Left renal cortex interstitium (tissue), 4 donors: ENCODE measurements at places on chromosomes 3 and 15.

DNA sequence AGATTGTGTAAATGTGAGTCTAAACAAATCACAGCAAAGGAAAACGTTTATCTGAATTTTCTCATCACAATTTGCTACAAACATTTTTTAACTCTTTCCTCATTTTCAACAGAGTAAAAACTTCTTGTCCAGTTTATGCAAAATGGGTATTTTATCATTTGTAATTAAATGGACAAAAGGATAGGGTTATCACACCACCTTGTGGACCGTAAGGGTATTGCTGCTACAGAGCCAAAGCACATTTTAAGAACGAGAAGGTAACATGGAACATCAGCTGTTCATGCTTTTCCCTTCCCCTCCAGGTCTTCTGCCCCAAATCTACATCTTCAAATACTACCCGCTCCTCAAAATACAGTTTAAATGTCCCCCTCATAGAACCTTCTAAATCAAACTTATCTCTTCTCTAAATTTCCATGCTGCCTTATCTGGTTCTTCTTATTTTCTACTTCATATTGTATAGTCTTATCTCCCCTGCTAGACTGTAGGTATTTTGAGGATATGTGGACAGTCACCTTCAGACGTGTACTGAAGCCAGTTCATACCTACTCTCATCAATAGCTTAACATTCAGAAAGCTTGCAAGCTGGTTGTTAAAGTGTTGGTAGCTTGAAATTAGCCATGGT, 12.8 kb upstream of the SETMAR start:
- DNase-seq = no peak

DNA sequence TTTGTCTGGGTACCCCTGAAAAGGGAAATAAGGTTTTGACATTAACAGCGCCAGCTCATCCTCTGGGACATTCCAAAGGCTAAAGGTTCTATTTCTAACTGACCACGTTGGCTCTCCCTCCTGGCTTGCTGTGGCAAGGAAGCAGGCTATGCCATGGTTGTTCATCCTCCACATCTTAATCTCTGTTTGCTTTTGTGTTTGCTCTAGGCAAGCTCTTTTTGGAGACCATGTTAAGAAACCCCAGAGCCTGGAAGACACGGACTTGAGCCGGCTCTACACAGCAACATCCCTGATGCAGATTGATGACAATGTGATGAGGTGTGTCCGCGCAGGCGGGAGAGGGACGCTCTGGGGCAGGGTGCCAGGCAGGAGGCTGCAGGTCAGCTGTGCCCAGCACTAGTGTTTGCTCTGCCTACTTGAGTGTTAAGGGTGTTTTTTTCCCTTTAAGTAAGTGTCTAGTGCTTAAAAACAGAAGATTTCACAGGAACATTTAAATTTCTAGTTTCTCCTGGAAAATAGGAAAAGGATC, 33.3 kb downstream of the RLBP1 start:
- no peak for DNase-seq

GRCh38 chr15:57320631-57321220, 55.6 kb upstream of the CGNL1 start:
- no peak for DNase-seq

DNA sequence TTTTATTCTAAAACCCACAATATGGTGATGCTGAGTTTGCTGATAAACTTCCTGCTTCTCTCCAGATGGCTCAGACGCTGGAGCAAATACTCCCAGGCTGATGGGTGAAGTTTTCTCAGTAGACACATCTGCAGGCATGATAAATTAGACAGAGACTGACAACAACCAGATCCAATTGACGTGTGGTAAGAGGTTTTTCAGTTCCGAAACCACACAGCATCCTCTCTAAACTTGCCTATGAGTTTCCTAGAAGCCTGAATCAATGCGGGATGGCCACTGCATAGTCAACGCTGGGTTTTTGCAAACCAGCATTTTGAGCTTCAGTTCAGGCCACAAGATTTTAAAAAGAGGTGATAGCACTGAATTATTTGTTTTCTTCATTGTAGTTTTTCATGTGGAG, 360.3 kb upstream of the ARRDC4 start:
- no peak for DNase-seq

- no peak for DNase-seq
Measured at GRCh38 chr15:61748529-61748928, 311.7 kb downstream of the VPS13C start.

DNA sequence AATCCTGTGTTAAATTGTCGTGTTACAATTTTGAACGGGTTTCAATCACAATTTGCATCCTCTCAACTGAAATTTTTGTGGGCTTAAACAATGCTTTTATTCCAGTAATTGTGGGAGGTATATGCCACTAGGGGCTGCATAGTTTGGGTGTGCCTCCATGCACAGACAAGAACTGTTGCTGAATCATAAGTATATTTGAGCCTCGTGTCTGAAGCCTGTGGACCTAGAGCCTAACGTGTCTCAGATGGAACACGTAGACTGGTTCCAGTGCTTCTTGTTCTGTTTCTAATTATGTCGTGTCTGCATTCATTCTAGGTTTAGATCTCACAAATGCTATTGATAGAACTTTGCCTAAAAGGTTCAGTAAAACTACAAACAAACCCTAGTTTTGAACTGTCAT, 363.4 kb downstream of the RBMS3 start:
- DNase-seq = no peak

DNA sequence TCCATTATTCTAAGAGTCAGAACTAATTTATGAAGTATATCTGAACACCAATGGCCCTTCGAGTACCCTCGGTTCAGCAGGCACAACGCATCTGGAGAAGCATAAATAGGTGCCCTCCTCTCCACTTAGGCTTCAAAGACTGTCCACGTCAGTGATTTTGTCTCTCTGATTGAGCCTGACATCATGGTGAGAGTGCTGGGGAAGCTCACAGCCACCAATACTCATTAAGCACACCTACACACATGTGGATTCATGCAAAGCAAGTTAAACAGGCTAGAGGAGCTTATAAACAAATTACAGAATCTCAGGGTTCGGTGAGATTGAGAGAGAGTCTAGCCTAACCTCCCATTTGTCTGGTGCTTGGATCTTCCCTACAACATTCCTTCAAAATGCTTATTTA, 3.6 kb downstream of the CLDN1 start:
- DNase-seq = no peak

GRCh38 chr15:89806559-89807550, 7.8 kb downstream of the ANPEP start:
- no peak for DNase-seq

DNA sequence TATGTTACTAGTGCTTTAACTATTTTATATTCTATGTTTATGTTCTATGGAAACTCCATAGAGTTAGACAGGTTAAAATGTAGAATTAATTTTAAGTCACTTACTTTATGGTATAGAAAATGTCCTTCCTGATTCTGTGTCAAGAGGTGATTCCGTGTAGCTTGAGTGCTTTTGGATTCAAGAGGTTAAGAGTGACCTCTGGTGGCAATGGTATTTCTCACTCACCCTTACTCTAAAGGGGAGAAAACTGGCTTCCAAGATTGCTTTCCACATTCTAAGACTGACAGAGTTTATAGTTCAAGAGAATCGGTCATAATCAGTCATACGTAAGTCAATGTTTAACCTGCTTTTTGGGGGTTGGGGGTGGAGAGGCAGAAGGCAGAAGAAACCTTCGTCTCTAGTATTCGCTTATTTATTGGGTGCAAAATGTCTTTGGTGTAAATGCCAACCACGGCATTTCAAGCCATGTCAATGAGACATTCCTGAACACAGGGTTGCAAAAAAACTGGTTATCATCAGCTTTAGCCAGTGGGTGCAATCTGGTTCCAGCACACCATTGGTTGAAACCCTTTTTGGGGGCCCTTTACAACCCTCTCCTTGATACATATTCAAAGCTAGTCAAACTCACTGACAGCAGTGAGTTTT, 92.0 kb upstream of the VGLL3 start:
- no peak for DNase-seq

GRCh38 chr15:83323296-83323711, 38.8 kb upstream of the BNC1 start:
- DNase-seq = peak; percentile 88

- no peak for DNase-seq
Measured at GRCh38 chr15:31740203-31740602, 290.1 kb upstream of the CHRNA7 start.

GRCh38 chr3:183427876-183428446, 458 bp downstream of the MCF2L2 start:
- no peak for DNase-seq
